ENCODE measurements at places on chromosomes 1 and 21.

GRCh38 chr1:164613176-164613575 is 54.2 kb downstream of the PBX1 start:
- no peak for DNase-seq

DNA sequence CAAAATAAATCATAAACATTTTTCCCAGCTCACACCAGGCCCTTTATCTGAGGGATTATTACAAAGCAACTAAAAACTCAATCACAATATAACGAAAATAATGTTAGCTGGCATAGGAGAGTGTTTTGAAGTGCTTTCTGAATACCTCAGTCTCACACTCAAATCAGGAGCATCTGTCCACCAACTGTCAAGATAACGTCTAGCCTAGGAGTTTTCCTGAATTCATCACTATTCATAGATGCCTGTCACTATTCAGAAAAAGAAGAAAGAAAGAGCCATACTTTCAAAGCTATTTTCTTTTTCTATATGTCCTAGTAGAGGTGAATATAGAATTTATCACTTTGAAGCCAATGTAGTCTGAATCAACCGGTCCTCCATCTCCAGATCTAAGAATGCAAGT is 127.0 kb downstream of the AKT3 start:
- DNase-seq, result no peak

DNA sequence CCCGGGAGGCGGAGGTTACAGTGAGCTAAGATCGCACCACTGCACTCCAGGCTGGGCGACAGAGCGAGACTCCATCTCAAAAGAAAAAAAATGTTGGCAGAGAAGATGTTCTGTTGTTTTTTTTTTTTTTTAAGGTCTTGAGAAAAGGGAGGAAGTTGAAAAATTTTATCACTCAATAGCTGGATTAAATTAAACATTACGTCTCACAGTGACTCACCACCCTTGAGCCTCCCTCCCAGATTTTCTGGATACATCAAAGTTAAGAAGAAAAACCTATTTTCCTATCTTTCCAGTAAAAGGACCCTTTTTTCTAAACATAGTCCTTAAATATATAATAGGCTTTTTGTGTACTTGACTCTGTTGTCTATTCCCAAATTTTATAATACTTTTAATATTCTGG is 35.5 kb downstream of the IFNAR1 start:
- no peak for DNase-seq

- no peak for DNase-seq
Measured at GRCh38 chr1:160474392-160475242, 48.4 kb downstream of the SLAMF6 start.

DNA sequence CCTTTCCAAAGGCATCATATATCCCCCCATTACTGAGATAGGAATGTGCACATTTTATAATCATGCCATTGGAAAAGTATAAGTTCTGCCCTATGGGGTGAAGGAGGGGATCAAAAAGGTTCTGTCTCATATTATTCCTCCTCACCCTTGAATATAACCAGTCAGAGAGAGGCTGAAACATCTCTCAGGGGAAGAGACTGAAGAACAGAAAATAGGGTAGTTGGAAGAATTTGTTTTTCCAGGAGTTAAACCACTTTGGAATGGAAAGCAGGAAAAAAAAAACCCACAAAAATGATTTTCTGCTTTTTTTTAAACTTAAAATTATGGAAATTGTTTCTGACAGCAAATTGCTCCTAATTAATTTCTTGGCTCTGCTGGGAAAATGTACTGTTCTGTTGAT is 52.8 kb upstream of the BEND5 start:
- no peak for DNase-seq

DNA sequence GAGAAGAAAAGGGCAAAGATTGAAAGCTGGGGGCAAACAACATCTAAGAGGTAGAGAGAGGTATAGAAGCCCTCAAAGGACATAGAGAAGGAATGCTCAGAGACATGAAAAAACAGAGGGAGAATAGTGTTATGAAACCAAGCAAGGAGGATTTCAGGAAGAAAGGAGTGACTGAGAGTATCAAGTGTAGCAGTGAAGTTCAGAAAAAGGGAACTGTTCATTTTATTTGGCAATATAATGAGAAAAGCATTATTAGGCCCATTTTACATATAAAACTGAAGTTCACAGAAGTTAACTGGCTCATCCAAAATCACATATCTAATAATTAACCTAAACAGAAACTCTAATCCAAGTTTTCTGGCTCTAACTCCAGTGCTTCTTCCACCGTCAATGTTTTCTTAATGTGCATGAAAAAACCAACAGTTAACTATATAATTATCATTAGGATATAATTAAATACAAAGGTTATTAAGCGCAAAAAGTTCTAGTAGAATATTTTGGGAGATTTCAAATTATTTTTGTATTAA is 17.7 kb downstream of the NEXN start:
- DNase-seq, result no peak

All from left lung (tissue), 14 donors.